ENCODE measurements at places on chromosomes 1 and 21.

DNA sequence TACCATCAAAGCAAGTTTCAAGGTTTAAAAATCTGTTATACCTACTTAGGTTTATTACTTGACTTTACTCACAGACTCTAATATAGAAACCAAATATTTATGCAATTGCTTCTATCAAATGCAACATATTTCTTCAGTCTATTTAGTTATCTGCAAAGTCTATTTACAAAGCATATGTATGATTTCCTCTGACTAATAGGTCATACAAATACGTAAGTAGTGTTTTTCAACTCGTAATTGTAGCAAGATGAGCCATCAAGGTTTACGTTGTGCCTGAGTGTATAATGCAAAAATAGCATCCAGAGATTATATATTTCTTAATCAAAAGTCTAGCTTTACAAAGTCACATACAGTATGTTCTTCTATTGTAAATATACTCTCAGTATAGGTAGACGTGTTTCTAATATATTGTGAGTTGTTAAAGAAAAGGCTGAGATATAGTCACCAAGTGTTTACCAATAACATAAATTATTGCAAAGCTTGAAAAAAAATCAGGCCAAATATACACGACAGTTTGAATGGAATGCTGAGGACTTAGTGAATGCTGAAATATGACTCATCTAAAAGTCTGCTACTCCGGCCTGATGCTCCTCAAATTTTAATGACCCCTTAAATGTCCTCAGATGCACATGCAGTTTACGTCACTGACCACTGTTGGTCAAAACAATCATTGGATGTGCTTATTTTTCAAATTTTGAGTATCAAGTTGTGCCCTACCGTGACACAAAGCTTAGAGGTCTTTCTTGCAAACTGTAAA is 48.4 kb downstream of the ADAMTS5 start:
- no peak for DNase-seq

DNA sequence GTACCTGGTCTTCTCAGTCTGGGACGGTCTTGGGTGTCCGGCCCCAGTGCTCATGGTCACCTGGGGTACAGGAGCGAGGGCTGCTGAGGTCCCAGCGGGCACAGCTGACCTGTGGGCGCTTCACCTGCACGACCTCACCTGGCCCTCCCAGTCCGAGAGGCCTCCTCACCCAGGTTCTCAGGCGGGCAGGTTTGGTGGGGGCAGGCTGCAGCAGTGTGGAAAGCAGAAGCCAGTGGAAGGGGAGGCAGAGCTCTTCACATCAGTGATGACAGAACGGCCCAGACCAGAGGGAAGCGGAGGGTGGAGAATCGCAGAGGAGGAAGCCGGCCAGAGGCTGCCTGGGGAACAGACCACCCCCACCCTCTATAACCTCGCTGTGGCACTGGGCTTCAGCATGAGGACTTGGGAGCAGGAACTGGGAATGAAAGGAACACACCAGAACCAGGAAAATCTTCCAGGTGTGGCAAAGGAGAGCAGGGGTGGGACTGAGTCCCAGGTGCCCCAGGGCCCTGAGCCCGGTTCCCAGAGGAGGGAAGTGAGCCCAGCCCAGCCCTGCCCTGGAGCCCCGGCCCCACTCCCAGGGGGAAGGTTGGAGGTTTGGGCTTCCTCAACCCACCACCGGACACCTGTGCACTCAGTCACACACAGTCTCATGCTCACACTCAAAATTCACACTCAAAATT is 265.2 kb upstream of the VAMP3 start:
- DNase-seq, result no peak

- no peak for DNase-seq
Measured at GRCh38 chr1:11525151-11525505, 46.2 kb downstream of the DISP3 start.

DNA sequence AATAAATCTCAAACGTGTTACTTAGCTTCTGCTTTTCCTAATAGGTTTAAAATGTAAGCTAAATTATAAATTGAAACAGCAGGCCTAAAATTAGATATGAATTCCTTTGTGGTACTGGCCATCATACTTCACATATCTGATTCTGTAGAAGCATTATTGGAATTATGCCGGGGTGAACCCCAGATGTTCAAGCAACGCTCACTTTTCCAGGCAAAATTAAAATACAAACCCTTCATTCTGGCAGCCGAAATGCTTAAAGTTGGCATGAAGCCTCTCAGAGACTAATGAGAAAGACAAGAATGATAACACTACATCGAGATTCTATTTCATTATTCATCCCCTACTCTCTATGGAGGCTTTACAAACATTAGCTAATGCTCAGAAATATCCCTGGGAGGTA is 1352.7 kb upstream of the ADGRL2 start:
- DNase-seq, result no peak

GRCh38 chr1:176022574-176022973 is 184.5 kb downstream of the COP1 start:
- no peak for DNase-seq

- no peak for DNase-seq
Measured at GRCh38 chr1:57122031-57122430, 156.2 kb upstream of the C8B start.

DNA sequence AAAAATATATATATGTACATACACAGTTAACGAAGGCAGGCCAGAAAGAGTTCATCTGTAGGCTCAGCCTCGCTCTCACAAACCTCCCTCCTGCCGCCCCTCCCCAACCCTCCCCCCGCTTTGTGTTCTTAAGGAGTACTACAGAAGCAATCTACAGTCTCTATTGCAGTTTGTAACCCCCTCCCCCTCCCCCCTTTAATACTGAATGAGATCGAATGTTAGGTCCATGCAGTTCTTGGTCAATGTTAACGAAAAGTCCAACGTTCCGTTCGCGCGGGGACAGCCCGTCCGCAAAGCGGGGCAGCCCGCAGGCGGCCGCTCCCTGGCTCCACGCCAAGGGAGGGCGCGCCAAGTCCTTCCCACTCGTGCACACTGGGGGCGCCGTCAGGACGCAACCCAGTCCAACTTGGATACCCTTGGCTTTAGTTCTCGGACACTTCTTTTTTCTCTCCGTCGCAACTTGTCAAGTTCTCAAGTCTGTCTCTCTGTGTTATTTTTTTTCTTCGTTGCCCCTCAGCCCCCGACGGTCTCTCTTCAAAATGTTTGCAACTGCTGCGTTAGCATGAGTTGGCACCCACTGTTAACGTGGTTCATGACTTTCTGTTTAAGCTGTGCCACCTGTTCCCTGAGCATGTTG is 2.2 kb downstream of the JUN start:
- peak; percentile 33 for DNase-seq

DNA sequence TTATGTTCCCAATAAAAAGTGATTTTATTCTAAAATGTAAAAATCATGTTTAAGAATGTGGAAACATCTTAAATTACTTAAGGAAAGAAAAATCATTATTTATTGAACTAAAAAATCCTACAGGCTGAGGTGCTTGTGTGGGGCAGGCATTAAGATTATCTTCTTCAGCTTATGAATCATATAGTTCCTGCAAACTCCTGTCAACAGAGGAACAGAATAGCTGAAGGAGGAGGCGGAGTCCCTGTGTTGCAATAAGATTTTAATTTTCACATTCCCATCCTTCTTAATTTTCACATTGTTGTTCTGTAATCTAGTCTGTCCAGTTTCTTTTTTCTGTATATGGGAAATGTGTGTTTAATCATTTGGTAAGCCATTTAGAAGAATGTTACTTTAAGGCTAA is 20.6 kb upstream of the OLFML3 start:
- no peak for DNase-seq

All from activated T-helper 1 cell treated with anti-CD3 and anti-CD28 coated beads, Interleukin-2, amount 50 U/mL, for 16 hours (primary cell).